Lung (tissue), 17 donors: ENCODE measurements at places on chromosomes 5 and 9. TPM values are rescaled to one million over a fixed set of nuclear protein-coding genes. Genes with fewer than 3 reads are reported as not detected.

TMEM232 gene
- 13.5 TPM for total RNA-seq

DNA sequence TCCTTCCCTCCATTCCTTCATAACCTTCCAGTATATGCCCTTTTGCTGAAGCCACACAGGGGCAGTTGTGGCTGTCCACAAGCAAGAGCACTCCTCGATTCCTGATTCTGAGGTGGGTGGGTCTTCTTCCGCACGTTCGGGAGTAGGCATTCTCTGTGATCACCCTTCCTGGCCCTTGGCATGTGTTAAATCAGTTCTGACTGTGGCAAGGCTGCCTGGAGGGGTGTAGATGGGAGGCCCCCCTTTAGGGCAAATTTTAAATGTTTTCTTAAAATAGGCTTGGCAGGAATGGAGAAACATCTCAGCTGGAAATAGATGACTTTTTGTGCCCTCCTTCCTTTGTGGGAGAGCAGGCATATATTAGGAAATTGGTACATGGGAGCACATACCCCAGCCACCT, 3.1 kb downstream of the AGXT2 start:
- H3K36me3 ChIP-seq = no peaks in the 10 kb centered on the region
- H3K27ac ChIP-seq = no peak overlapping the region
- no peaks in the 10 kb centered on the region for H3K27me3 ChIP-seq
- no peak overlapping the region for H3K4me3 ChIP-seq
- DNase-seq = no peak
- no peaks in the 10 kb centered on the region for H3K4me1 ChIP-seq

DNA sequence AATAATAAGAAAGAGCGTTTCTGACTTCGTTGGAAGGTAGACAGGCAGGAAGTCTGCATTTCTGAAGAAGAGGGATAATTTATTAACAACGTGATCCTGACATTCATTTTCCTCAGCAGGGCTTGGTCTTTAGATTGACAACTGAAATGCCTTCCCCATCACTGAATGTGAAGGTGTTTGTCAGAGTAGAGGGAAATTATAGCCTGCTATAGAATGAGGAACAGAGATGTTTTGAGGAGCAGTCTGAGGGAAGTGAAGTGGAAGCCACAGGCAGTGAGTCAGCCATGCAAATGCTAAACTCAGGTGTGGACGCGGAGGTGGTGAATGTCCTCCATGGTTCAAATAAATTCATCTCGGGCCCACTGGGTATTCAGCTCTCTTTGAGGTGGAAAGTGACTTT, 30.5 kb downstream of the C7 start:
- no peak overlapping the region for H3K4me3 ChIP-seq
- H3K27ac ChIP-seq = no peak overlapping the region
- no peak for DNase-seq
- no peaks in the 10 kb centered on the region for H3K36me3 ChIP-seq
- H3K27me3 ChIP-seq = no peaks in the 10 kb centered on the region
- H3K4me1 ChIP-seq = no peaks in the 10 kb centered on the region

ARID3C gene
- total RNA-seq = not detected

SCAMP1 gene
- 45.8 TPM for total RNA-seq

GRCh38 chr5:173523388-173523787, 93.1 kb downstream of the BOD1 start:
- DNase-seq = no peak
- H3K27ac ChIP-seq = no peak overlapping the region
- no peak overlapping the region for H3K4me3 ChIP-seq
- no peaks in the 10 kb centered on the region for H3K36me3 ChIP-seq
- H3K27me3 ChIP-seq = no peaks in the 10 kb centered on the region
- H3K4me1 ChIP-seq = no peaks in the 10 kb centered on the region

DNA sequence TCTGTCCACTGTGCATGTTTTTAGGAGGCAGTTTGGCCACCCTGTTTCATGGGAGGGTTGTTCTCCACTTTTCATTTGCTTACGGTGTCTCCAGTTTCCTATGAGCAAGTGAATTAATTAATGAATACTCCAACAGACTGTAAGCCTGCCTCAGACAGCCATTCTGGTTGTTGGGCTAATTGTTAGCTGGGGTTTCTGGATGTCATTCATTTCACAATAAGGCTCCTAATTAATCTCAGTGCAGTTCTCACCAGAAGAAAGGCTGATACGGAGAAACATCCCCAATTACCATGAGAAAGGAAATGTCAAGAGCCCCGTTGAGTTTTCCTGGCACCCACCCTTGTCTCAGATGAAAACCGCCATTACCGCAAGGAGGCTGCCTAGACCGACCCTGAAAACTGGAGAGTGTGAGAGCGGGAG, 75.8 kb downstream of the MAP1B start:
- H3K27ac ChIP-seq = no peak overlapping the region
- no peaks in the 10 kb centered on the region for H3K36me3 ChIP-seq
- H3K27me3 ChIP-seq = no peaks in the 10 kb centered on the region
- H3K4me1 ChIP-seq = no peaks in the 10 kb centered on the region

DNA sequence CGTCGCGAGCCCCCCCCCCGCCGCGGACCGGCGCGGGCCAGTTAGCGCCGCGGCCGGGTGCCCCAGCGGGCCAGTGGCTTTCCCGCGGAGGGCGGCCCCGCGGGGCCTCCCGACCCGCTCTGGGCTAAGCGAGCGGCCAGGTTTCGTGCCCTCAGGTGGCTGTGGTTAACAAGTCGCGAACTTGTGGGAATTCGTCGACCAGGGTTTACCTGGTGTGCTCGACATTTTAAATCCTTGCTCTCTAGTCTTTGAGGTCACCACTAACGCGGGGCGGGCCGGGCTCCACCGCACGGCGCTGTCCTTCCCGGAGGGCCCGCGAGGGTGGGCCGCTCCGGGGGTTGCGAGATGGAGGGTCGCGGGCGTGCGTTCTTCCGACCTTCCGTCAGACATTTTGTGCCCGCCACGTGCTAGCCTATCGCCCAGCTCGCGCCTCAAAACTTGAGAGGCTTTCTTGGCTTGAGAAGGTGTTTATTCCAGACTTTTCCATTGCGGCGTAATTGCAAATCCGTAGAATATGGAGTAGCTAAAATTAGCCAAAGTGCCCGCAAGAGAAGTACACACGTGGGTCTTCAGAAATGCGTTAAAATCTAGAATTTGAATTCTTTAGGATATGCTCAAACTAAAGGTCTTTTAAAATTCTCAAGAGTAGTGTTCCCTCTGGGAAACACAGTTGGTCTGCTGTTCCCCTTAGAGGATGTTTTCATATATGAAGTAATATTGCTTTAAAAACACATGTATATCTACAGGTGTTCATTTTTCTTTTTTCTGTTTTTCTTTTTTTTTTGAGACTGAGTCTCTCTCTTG, 2.1 kb downstream of the ANP32B start:
- peak overlapping the region; percentile 98 for H3K4me3 ChIP-seq
- H3K27ac ChIP-seq = peak overlapping the region; percentile 99
- H3K27me3 ChIP-seq = no peaks in the 10 kb centered on the region
- no peaks in the 10 kb centered on the region for H3K36me3 ChIP-seq

DNA sequence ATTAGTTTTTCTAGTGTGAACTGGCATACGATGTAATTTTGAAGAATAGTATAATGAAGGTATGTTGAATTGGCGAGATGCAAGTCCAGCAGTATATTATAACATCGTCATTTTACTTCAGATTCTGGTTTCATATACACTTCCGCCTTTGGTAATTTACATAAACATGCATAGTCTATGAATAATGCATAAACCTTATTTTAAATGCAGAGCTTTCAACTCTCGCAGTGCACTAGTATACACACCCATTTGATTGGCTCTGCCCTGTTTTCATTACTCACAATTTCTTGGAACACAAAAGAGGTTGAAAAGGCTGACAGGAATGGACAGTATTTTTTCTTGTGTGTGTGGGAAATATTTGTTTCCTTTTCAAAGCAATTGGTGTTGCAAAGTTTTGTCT, 128.9 kb upstream of the CCNH start:
- H3K36me3 ChIP-seq = no peaks in the 10 kb centered on the region
- no peak overlapping the region for H3K4me3 ChIP-seq

SLC35A4 gene
- 94.4 TPM for total RNA-seq

DNA sequence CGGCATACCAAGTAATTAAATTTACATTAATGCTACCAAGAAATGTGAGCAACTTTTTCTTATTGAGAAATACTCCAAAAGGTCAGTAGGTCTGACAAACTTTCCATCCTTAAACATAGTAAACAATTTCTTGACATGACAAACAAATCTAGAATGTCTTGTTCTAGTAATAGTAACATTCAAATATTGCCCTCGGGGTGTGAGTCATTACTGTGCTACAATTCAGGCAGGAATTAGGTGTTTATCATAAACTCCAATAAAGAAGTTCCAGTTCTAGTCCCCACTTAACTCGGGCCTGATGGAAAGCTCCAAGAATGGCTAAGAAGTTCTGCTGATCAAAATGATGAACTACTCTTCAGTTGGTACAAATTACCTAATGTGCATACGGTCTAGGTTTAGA, 235.6 kb upstream of the TUSC1 start:
- H3K27me3 ChIP-seq = no peaks in the 10 kb centered on the region
- no peak overlapping the region for H3K27ac ChIP-seq
- no peak overlapping the region for H3K4me3 ChIP-seq
- DNase-seq = no peak
- H3K36me3 ChIP-seq = no peaks in the 10 kb centered on the region

DNA sequence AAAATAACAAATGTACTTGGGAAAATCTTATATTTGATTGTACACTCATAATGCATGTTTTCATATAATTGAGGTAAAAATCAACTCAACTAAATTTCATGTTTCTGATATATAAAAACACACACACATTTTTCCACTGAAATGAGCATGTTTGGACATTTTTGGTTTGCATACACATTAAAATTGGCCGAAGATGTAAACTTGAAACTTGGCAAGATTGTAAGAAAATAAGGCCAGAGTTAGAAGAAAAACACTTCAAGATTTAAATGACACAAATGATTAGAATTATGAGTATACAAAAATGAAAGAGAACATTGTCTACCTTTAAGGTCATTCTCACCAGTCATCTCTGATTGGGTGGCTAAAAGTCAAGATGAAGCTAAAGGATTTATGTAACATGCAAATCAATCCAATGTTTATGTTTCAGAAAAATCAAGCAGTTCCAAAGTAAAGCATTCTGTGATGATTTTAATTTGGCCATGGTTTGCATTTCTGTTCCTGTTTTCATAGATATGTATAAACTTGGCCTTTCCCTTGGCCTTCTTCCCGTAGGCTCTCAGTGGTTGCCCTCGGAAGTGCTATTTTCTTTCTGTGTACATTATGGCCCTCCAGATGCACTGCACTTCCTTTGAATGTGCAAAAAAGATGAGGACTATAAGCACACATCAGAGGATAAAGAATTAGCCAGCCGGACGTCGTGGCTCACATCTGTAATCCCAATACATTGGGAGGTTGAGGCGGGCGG, 1105.4 kb upstream of the DMAC1 start:
- H3K27ac ChIP-seq = no peak overlapping the region
- H3K27me3 ChIP-seq = no peaks in the 10 kb centered on the region
- peak; percentile 59 for DNase-seq
- no peaks in the 10 kb centered on the region for H3K4me1 ChIP-seq
- no peaks in the 10 kb centered on the region for H3K36me3 ChIP-seq

DNA sequence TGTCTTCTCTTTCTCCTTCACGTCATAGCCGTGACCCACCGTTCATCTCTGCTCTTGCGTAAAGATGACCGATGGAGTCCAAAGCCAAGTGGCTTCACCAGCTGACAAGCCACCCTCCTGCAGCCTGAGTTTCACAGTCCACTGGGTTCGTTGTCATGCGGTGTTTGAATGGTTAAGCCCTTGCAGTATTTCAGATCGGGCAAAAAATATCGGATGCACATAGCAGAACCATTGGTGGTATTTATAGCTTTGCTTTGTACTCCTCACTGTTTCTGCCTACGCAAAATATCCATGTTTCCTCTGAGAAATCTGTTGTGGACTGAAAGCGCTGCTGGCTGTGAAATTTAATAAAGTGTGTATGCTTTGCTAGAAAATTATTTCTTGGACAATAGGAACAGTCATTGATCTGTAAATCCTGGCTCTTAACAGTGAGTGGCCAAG, 34.5 kb upstream of the NCS1 start:
- H3K4me1 ChIP-seq = peaks cover 17% of the 10 kb centered on the region
- H3K36me3 ChIP-seq = peaks cover 11% of the 10 kb centered on the region
- H3K27ac ChIP-seq = no peak overlapping the region
- no peaks in the 10 kb centered on the region for H3K27me3 ChIP-seq
- no peak for DNase-seq

GRCh38 chr9:68595868-68596267, 55.2 kb upstream of the TMEM252 start:
- no peaks in the 10 kb centered on the region for H3K36me3 ChIP-seq
- H3K4me3 ChIP-seq = no peak overlapping the region
- DNase-seq = no peak
- H3K4me1 ChIP-seq = no peaks in the 10 kb centered on the region

DNA sequence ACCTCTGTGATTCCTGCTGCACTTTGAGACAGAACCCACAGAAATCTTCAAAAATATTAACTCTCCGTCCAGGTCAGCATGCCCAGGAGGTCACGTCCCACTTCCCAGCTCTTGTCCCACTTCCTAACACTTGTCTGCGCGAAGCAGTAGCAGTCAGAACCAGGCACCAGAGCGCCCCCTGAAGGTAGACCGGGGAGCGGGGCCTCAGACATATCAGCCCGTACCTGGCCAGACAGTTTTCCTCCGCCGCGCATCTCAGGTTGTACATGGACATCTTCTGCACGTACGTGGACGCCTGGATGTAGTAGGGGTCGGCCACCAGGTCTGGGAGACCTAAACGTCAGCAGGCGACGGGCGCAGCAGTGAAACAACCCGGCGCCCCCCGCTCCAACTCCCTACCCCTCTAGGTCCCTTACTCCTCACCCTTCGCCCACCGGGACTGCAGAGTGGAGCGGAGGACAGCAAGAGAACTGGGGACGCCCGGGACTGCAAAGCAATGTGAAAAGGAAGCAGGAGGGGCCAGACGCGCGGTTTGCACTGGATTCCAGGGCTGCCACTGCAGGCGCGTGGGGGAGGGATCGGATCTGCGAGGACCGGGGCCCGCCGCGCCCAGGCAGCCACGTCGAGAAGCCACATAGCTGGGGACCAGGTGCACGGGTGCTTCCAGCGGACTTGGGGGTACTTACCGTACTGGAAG, 1.2 kb downstream of the LOX start:
- peaks cover 4% of the 10 kb centered on the region for H3K36me3 ChIP-seq
- no peak overlapping the region for H3K27ac ChIP-seq
- DNase-seq = peak; percentile 86
- peak overlapping the region; percentile 56 for H3K4me3 ChIP-seq
- peaks cover 5% of the 10 kb centered on the region for H3K27me3 ChIP-seq

- H3K27ac ChIP-seq = no peak overlapping the region
- no peaks in the 10 kb centered on the region for H3K4me1 ChIP-seq
- no peak for DNase-seq
- H3K4me3 ChIP-seq = no peak overlapping the region
- H3K36me3 ChIP-seq = no peaks in the 10 kb centered on the region
Measured at GRCh38 chr5:178790371-178790770, 59.9 kb upstream of the ZNF354A start.

DNA sequence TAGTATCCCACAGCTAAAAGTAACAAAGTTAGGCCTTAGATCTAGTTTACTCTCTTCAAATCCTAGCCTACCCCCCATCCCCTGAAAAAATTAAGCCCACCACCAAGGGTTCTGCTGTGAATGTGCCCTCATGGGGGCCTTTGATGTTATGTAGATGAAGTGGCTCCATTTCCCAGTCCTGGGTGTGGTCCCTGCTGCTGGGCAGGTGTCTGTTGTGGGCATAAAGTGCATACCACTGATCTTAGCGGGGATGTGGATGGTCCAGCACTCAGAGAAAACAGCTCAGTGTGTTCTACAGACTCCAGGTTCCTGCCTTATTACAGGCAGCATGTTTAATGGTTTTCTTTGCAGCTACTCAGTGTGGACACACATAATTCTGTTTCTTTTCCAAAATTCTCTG, 1.9 kb downstream of the PCBD2 start:
- no peaks in the 10 kb centered on the region for H3K27me3 ChIP-seq
- H3K4me1 ChIP-seq = no peaks in the 10 kb centered on the region
